ENCODE measurements at places on chromosomes 12 and 14.

DNA sequence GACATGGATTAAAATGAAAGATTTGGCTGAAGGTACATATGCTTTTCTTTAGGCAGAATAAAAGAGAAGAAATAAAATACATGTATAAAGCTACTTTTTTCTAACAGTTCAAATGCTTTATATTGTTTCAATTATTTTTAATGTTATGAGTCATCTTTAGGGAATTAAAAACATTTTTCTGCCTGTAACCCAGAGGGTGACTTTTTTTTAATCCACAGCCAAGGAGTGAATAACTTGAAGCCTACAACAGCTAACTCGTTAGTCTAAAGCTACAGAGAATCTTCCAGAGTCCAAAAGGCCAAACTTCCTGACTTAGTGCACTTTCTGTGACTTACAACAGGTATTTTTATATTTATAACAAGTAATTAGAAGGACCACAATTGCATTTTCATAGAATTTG lies 151.6 kb downstream of the SEC23A start:
- no peak for DNase-seq

DNA sequence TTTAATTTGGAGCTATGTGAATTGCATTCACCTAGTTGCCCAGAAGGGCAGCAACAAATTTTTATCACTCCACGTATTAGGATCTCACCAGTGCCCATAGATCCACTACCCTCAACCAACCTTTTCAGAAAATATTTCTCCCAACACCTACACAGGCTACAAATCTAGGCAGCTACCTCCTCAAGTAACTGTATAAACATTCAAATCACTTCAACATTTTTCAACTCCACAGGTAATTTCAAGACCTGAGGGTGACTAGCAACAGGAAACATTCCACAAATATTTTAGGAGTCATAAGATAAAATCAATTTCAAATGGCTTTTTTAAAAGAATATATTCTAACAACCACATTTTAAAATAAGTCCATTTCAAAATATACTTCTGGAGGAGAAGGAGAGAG lies 12.9 kb downstream of the PHLDA1 start:
- DNase-seq: no peak

DNA sequence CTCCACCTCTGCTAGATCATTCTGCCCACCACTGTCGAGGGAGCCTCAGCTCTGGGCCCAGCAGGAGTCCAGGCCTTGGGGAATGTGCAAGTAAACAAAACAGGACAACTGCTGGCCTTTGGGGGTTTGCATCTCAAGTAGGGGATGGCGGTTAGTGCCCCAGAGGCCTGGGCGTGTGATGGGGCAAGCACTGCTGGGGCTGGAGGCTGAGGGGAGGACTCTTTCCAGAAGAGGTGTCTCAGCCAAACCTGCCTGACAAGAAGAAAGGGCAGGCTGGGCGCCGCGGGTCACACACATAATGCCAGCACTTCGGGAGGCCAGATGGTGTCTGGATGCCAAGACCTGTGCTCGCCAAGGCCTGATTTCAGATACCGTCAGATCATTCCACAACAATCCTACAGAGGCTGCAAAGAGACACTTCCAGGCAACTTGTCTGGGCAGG lies 8.6 kb upstream of the ALDH2 start:
- no peak for DNase-seq

GRCh38 chr14:100359881-100360280 lies 36.7 kb downstream of the SLC25A47 start:
- no peak for DNase-seq

DNA sequence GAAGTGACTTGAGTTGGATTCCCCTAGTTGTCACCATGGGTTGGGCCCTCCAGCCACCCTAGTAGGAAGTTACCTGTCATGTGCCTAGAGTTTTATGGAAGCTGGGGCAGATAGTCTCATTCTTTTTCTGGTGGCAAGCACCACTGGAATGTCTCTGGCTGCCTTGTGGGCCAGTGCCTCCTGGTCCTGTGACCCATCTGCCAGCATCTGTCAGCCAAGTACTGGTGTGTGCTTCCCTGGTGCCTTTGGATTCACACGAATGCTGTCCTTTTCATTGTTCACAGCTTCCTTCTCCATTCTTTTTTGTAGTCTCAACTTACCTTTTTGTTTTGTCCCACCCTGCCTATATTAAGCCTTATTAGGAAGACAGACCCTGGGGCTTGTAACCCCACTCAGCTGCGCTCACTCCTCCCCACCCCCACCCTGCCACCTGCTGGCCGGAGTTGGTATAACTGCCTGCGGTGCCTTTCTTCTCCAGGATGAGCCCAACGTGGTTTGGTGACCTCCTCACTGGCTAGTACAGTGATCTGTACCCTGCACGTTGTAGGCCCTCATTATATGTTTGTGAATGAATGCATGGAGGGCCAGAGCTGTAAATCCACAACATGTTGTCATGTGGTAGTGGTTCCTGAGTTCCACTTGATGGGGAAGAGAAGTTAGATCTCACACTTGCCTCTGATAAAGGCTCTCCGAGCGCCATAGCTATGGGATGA lies 125.7 kb downstream of the TSPAN9 start:
- DNase-seq: peak; percentile 49

- no peak for DNase-seq
Observed at GRCh38 chr12:53034459-53034858, 15.4 kb upstream of the TNS2 start.

DNA sequence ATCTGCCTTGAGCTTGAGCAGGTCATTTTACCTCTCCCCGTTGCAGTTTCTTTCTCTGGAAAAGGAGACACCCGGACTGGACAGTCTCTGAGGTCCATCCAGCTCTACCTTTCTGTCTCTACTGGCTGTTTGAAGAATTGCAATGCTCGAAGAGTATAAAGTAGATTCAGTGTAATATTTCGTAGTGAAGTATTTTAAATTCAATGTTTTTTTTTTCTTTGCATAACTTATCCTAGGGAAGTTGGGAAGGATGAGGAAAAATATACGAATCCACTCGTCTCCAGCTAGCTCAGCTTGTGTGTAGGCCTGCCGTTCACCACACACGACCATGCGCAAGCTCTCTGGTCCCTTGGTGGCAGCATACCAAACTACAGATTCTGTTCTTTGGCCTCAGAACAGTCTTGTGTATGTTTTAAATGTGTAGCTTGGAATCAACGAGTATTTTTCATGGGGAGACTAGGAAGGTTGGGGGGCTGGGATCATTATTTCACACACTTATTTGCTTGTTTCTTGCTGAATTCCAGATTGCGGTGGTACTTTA lies 307.9 kb downstream of the CACNA1C start:
- DNase-seq: peak; percentile 10

GRCh38 chr14:52299692-52300278 lies 14.3 kb upstream of the PTGER2 start:
- DNase-seq: peak; percentile 33

DNA sequence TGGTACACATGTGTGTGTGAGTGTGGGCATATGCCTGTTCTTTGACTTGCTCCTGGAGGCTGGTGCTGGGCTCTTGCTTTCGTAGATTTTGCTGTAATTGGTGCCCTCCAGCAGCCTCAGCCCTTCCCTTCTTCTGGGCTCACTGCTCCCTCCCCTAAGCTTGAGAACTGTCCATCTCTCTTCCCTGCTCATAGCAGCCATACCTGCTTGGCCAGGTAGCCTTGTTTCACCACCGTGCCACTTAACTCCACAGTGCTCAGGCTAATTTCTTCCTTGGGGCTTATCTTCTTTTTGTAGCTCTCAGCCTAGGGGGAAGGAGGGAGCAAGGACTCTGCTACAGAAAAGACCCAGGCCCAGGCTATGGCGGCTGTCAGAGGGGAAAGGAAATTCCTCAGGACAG lies 19.8 kb downstream of the PLEK2 start:
- no peak for DNase-seq

DNA sequence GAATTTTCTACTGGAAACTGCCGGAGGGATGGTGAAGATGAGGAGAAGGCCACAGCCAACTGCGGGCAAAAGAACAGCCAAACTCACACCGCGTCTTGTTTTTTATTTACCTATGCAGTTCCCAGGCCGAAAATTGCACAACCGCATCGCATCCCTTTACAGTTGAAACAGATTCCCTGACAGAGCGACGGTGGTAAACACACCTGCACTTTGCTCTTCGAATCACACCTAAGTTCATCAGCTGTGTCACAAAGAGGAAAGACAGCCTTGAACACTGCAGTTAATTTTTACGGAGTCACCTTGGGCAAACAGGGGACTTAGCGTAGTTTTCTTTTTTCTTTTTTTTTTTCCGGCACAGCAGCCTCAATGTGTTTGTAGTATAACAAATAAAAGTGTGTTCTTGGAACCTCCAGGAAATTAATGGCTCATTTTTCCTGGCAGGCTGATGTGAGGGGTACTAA lies 272.0 kb upstream of the DIO3 start:
- DNase-seq: peak; percentile 1

DNA sequence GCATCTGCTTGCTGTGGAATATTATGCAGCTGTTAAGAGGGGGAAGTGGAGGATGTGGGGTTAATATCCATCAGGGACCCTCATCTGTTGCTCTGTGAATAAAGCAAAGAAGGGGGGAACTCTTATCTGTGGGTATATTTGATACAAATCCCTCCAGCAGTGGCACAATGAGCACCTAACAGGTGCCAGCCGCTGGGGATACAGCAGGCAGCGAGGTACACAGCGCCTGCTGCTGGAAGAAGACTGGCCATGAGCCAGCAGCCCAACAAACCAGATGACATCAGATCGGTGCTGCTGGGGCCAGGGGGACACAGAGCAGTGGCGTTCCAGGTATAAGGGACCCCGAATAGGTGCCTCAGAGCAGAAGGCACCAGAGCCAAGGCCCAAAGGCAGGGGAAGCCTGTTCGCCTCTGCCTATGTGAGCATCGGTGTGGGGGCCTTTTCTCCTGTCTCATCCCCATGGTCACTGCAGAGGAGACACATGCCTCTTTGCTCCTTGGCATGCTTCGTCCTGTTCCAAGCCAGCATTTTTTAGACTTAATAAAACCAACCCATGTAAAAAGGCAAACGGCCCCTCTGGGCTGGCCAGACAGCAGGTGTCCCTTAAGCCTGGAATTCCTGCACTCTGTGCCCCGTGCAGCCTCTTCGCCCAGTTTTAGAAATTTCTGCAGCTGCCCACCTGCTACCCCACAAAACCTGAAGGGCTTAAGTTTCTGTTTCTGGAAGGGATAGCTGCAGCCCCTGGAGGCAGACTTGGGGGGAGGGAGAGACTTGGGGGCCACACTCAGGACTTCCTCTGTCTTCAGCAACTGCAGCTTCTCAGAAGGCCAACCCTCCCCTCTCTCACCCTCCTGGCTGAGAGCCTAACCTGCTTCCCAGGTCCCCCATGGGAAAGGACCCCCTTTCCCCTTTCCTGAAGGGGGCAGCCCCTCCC lies 1.6 kb upstream of the CKB start:
- DNase-seq: no peak

DNA sequence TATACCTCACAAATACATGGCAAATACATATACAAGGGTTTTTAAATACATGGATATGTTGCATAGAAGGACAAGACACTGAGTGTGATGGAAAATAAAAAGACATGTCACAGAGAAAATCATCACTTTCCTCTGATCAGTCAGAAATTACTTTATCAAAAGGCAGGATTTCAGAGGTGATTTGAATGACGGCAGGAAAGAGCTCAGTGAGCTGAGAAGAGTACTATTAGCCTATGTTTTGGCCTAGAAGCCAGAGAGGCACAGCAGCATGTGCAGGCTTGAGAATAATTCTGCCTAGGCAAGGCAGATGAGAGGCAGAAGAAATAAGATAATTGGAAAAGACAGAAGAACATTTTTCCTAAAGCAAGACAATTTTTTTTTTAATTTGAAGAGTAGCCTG lies 94.9 kb downstream of the BCAT1 start:
- DNase-seq: no peak

GRCh38 chr12:31245822-31246469 lies 80.0 kb downstream of the SINHCAF start:
- peak; percentile 41 for DNase-seq

DNA sequence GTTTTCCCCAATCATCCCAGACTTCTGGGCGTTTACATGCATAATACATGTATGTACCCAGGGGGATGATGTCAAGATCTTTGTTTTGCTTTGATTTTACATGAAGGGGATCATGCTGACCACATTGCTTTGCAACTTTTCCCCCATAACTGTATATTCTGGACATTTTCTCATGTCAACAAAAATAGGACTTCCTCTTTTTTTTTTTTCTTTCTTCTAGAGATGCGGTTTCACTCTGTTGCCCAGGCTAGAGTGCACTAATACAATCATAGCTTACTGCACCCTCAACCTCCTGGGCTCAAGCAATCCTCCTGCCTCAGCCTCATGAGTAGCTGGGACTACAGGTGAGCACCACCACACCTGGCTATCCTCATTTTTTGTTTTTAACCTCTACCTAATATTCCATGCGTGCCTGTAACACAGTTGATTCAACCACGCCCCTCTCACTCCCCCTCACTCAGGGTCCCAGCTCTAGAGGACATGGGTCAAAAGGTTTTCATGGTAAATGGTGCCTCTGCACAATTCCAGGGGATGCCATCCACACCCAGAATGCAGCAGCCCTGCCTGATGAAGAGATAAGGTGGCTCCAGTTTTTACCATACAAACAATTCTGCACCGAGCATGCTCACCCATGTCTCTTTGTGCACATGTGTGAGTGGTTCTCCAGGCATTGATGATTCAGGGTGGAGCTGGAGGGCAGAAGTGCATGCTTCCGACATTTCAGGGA lies 32.0 kb upstream of the CIPC start:
- no peak for DNase-seq

DNA sequence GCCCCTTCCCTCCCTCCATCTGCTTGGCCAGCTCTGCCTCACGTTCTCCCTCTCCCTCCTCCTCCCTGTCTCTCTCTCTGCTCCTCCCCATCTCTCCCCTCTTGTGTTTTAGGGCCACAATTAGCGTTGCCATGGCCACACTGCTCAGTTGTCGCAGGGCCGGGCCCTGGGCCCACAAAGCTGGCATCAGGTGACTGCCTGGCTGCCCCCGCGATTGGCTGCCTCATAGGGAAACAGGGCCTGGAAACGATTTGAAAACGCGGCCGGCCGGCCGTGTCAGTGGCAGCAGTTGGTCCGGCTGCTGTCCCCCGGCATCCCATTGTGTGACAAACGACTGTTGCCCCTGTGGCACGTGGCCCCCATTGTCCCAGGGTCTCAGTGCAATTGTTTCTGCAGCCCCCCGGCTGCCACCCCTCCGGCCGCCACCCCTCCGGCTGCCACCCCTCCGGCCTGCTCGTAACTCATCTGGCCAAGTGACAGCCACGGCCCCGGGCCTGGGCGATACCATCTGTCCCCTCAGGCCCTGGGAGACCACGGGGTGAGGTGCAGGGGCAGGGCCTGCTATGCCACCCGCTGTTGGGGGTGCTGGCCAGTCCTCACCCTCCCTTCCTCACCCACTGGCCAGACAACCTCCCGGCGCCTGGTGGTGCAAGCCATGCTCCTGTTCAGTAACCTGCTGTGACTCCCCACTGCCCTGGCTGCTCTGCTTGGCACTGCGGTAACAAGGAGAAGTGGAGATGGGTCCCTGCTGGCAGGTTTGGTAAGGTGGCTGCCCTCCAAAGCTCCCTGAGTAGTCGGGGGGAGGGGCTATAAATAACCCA lies 17.4 kb downstream of the FOXN4 start:
- DNase-seq: peak; percentile 96

DNA sequence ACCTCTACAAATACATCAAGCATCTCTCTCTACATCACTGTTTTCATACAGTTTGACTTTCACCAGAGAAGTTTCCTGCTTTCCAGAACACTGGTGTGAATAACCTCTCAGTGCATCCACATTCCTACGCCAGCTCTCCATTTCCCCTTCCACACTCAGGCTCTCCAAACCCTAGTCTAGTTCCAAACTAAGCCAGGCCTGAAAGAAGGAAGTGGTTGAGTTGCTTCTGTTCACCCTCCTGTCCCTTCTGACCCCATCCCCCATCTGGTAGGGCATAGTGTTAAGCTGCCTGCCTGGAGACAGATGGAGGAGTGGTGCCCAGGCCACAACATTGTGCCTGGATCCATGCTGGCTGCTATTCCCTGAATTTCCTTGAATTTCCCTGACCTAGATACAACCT lies 132.4 kb downstream of the GPR65 start:
- no peak for DNase-seq
